ENCODE measurements at places on chromosomes 7 and 10.

DNA sequence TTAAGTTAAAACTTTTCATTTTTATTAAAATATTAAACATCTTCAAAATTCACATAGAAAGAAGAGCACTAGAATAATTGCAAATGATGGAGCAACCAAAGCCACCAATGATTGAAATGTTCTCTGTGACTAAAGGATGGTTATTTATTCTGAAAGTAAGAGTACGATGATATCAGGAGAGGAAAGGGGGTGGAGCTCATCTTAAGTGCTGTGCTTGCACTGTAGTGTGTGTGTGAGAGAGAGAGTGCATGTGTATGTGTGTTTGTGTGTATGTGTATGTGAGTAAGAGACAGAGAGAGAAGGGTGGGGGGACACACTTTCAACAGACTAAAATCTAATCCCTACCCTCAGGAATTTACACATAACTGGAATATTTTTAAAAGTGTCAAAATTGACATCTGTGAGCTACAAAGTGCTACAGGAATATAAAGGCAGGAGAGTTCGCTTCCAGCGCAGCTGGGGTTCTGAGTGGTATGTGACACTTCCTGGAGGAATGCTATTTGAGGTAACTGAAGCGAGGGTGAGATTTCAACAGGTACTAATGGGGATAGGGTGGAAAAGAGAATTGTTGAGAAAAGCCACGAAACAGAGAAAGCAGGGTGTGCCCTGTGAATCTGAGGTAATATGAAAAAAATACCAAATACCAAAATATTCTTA is 57.2 kb upstream of the SMNDC1 start:
- no peak for DNase-seq

GRCh38 chr7:126213876-126214275 is 1038.9 kb downstream of the GRM8 start:
- DNase-seq: no peak

- no peak for DNase-seq
These were observed 87.6 kb downstream of the PIP4K2A start for GRCh38 chr10:22626784-22627183.

GRCh38 chr7:116138202-116138801 is 72.0 kb upstream of the TES start:
- peak; percentile 67 for DNase-seq

GRCh38 chr7:131961054-131961680 is 404.7 kb upstream of the PODXL start:
- no peak for DNase-seq

DNA sequence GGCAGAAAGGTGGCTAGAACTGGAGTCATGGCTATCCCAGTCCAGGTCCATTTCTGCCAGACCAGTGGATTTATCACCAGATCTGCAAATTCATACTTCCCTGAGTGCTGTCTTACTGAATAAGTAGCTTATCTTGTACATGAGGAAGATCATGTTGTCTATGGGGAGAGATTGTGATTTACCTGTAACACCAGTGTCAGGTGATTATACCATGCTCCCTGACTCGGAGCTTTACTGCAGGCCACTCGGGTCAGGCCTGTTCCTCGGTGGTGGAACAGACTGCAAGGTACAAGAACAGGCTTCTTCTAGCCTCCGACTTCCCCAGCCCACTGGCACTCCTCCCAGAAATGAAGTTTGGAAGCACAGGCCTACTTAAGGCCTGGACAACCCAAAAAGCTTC is 42.6 kb upstream of the DLG5 start:
- no peak for DNase-seq

- peak; percentile 20 for DNase-seq
These were observed 74.9 kb downstream of the AKR1C4 start for GRCh38 chr10:5271526-5271925.

- peak; percentile 35 for DNase-seq
These were observed 65.6 kb upstream of the ADO start for GRCh38 chr10:62738916-62739315.

- DNase-seq: no peak
These were observed 1157.4 kb upstream of the AUTS2 start for GRCh38 chr7:68440866-68441265.

DNA sequence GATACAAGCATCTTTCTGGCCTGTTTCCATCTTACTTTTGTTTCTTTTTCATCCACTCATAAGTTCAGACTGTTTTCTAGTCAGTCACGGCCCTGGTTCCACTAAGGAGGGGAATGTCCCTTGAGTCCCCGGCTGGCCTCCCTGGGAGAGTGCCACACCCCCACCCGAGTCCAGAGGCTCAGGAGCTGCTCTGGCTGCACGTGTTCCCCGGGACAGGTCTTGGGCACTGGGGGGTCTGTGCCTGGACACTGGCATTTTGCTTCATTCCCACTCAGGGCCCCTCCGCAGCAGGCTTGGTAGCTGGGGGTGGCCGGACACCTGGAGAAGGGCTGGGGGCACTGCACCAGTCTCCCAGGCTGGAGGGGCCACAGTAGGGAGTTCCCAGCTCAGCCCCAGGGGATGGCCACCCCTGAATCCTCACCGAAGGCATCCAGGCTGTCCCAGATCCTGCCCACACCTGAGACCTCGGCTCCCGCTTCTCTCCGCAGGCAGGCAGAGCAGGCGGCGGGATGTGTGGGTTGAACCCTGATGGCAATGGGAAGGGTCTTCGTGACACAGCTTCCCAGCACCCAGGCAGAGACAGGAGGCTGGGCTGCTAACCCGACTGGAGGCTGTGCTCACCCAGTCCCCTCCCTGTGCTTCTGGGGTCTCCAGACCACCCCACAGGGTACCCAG is 92.3 kb downstream of the BMS1 start:
- DNase-seq: no peak

Data from AG10803 (cell line).